Activated CD8-positive, alpha-beta T cell treated with anti-CD3 and anti-CD28 coated beads for 36 hours (primary cell): ENCODE measurements at places on chromosomes 11 and 22. TPM values are rescaled to one million over a fixed set of nuclear protein-coding genes. Genes with fewer than 3 reads are reported as not detected.
A peak's percentile ranks its signal among the peaks of the same experiment; 100 is the strongest.

DNA sequence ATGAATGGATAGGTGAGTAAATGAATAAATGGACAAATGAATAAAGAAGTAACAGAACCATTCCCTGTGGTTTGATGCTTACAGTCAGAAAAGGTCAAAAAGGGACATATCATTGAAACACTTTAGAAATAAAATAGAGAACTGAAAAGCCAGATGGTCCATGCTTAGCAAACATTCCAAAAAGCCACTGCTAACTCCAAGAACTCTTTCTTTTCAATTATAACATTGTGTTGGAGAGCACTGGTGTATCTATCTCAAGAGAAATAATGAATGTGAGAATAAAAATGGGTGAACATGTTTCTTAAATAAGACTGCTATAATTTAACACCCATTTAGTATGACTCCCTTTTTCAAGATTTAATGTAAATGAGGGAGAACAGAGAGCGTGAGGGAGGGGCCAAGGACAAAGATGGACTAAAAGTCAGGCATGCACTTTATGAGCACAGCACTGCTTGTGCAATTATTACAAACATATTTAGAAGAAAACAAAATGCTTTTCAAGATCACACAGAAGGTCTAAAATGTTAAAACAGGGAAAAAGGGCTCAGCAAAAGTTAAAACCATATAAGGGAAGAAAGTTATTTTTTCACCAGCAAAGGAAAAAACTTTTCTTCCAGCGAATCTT, 224.3 kb upstream of the PITPNB start:
- no peak overlapping the region for H3K27ac ChIP-seq
- H3K4me3 ChIP-seq: no peak overlapping the region
- H3K27me3 ChIP-seq: peaks cover 2% of the 10 kb centered on the region

Gene CCDC87
- total RNA-seq: 0.27 TPM

Gene FGF4
- total RNA-seq: not detected

- no peaks in the 10 kb centered on the region for H3K27me3 ChIP-seq
- H3K27ac ChIP-seq: peak within 1 kb of the TSS; percentile 64
- peaks cover 10% of the 10 kb centered on the region for H3K36me3 ChIP-seq
- peak within 1 kb of the TSS; percentile 73 for H3K4me3 ChIP-seq
- DNase-seq: no peak
Measured at GRCh38 chr11:818396-819128, at the start of gene PNPLA2. Gene PNPLA2, plus strand, starts transcription at chr11:818914. Its CDS starts 805 bp downstream, at chr11:819719.

DNA sequence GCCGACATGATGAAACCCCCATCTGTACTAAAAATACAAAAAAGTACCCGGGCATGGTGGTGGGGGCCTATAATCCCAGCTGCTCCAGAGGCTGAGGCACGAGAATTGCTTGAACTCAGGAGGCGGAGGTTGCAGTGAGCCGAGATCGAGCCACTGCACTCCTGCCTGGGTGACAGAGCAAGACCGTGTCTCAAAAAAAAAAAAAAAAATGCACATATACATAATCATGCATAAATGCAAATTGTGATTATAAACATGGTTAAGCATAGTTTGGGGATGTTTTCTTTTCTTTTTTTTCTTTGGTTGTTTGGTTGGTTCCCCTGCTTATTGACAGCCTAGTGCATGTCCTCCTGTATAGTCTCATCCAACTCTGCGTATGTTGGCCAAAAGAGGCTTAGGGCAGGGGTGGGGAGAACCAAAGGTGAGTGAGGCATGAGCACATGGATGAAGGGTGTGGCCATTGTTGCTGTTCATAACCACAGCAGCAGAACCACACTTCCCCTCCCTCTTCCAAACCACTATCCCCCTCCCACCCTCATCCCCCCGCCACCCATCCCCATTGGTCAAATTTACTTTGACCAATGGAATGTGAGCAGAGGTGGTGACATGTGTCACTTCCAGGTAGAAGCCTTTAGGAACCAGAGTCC, 6.9 kb upstream of the VPS37C start:
- no peaks in the 10 kb centered on the region for H3K27me3 ChIP-seq
- DNase-seq: no peak
- no peak overlapping the region for H3K27ac ChIP-seq
- peaks cover 46% of the 10 kb centered on the region for H3K4me1 ChIP-seq
- no peak overlapping the region for H3K4me3 ChIP-seq
- no peaks in the 10 kb centered on the region for H3K36me3 ChIP-seq

Gene CTSW
- total RNA-seq: 124 TPM

DNA sequence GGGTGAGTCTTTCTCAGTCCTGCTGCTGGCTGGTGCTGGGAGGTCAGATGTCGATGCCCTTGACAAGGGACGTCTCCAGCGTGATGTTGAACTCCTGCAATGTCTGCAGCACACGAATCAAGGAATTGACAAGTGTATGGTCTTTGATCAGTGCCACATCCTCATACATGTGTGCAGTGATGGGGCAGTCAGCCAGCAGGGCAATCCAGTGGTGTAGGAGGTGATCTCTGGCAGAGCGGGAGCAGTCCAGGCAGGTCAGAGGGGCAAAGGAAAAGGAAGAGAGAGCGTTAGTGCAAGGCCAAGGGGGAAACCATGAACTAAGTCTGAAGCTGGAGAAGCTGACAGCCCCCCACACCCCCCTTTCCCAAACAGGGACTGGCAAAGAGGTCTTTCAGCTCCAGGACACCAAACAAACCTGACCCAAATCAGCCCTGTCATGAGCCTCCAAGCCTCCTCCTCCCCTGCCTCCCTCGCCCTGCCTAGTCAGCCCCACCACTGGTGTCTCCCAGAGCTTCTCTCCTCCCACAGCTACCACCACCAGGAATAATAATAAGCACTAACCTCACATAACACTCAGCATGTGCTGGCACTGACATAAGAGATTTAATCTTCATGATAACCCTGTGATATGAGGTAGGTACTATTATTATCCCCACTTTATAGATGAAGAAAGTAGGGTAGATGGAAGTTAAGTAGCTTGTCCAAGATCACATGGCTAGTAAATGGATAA, 48.4 kb upstream of the SCUBE2 start:
- DNase-seq: no peak
- H3K4me1 ChIP-seq: peaks cover 8% of the 10 kb centered on the region
- H3K27ac ChIP-seq: peak overlapping the region; percentile 6
- no peak overlapping the region for H3K4me3 ChIP-seq
- H3K36me3 ChIP-seq: peaks cover 7% of the 10 kb centered on the region
- H3K27me3 ChIP-seq: no peaks in the 10 kb centered on the region

Gene LMO2
- total RNA-seq: not detected

- no peaks in the 10 kb centered on the region for H3K27me3 ChIP-seq
- H3K27ac ChIP-seq: no peak overlapping the region
- no peak for DNase-seq
- H3K36me3 ChIP-seq: peaks cover 10% of the 10 kb centered on the region
- H3K4me3 ChIP-seq: no peak overlapping the region
Measured at GRCh38 chr11:111819829-111820237, 51.5 kb downstream of the ALG9 start.

DNA sequence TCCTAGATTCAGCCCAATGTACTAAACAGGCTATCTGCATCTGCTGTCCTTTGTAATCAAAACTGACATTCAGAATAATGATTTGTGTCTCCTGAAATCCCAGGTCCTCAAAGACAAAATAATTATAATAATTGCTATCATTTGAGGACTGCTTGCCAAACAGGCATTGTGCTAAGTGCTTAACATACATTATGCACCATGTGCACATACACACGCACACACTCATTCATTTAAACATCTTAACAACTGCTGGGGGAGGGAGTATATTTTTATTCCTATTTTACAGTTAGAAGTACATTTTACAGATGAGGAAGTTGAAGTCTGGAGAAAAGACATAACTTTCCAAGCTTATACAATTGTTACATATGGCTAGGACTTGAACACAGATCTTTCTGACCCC, 308.0 kb upstream of the ZC3H12C start:
- H3K36me3 ChIP-seq: no peaks in the 10 kb centered on the region
- H3K4me3 ChIP-seq: no peak overlapping the region
- no peaks in the 10 kb centered on the region for H3K4me1 ChIP-seq
- no peaks in the 10 kb centered on the region for H3K27me3 ChIP-seq
- no peak overlapping the region for H3K27ac ChIP-seq

GRCh38 chr11:60970369-60970774, 1.1 kb upstream of the CD6 start:
- peak overlapping the region; percentile 63 for H3K27ac ChIP-seq
- peak overlapping the region; percentile 83 for H3K4me3 ChIP-seq
- peak; percentile 90 for DNase-seq
- peaks cover 16% of the 10 kb centered on the region for H3K4me1 ChIP-seq

DNA sequence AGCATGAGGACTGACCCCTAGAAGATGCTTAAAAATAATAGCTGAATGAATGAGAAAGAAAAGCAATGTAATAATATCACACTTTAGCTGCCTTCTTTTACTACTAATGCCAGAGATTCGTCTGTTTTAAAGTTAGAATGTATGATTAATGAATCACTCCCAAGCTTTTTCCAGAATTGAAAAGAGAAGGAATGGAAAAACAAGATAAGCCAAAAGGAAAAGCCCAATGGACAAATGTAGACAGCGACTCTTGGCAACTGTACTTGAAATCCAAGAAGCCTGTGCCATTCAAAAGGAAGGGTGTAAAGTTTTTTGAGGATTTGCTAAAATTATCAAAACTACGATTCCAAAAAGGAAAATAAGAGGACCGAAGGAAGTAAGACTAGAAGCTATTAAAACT, 40.8 kb upstream of the PAMR1 start:
- H3K4me3 ChIP-seq: no peak overlapping the region
- no peak for DNase-seq
- no peaks in the 10 kb centered on the region for H3K36me3 ChIP-seq
- peaks cover 18% of the 10 kb centered on the region for H3K27me3 ChIP-seq
- H3K27ac ChIP-seq: no peak overlapping the region

DNA sequence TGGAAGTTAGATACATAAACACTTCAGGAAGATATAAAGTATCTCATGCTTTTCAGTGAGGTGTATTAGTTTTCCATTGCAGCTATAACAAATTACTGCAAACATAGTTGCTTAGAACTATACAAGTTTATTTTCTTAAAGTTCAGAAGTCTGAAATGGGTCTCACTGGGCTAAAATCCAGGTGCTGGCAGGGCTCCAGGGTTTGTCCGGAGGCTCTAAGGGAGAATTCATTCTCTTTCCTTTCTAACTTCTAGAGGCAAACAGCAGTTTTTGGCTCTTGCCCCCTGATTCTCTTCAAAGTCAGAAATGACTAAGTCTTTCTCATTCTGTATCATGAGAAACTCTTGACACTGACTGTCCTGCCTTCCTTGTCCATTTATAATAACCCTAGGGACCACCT, 138.8 kb downstream of the AASDHPPT start:
- H3K4me3 ChIP-seq: no peak overlapping the region
- no peaks in the 10 kb centered on the region for H3K36me3 ChIP-seq
- no peaks in the 10 kb centered on the region for H3K4me1 ChIP-seq
- no peak for DNase-seq

DNA sequence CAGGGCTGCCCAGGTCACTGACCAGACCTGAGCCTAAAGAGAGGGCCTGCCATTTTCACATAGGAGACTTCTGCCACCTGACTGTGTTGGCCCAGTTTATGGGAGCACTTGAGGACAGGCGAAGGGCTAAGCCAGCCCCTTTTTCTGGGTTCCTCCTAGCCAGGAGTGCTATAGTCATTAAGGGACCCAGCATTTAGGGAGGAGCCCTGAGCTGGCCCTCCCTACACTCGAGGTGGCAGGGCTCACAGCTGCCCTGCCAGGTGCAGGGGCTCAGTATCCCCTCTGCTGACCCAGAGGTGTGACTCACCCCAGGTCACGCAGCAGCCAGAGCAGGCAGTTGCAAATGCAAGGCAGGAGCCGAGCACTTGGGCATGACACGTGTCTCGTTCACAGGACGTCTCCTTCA, 86.3 kb upstream of the CRYBB3 start:
- peaks cover 29% of the 10 kb centered on the region for H3K4me1 ChIP-seq
- H3K27me3 ChIP-seq: no peaks in the 10 kb centered on the region
- H3K27ac ChIP-seq: no peak overlapping the region
- peak overlapping the region; percentile 78 for H3K4me3 ChIP-seq
- H3K36me3 ChIP-seq: peaks cover 5% of the 10 kb centered on the region
- no peak for DNase-seq

Gene C11orf86
- total RNA-seq: not detected

DNA sequence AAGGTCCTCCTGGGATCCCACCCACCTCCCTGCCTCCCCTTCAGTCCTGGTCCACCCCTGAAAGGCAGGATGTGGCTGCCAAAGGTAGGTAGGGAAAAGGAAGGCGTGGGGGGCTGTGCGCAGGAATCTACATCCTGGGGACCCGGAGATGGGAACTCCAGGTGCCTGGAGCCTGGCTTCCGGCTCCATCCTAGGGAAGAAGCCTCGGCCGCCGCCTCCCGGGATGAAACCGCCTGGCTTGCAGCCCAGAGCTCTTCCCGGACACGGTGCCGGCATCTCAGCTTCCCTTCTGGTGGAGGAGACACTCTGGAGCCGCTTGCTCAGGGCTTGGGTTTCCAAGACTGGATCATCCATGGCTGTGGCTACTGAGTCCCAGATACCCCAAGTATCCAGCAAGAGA, 33.3 kb upstream of the PDGFB start:
- no peak for DNase-seq
- H3K4me1 ChIP-seq: peaks cover 2% of the 10 kb centered on the region
- H3K36me3 ChIP-seq: no peaks in the 10 kb centered on the region
- no peak overlapping the region for H3K4me3 ChIP-seq

- no peak overlapping the region for H3K27ac ChIP-seq
- no peaks in the 10 kb centered on the region for H3K27me3 ChIP-seq
- H3K36me3 ChIP-seq: no peaks in the 10 kb centered on the region
- no peak overlapping the region for H3K4me3 ChIP-seq
Measured at GRCh38 chr11:2799881-2800654, 85.5 kb downstream of the CDKN1C start.

DNA sequence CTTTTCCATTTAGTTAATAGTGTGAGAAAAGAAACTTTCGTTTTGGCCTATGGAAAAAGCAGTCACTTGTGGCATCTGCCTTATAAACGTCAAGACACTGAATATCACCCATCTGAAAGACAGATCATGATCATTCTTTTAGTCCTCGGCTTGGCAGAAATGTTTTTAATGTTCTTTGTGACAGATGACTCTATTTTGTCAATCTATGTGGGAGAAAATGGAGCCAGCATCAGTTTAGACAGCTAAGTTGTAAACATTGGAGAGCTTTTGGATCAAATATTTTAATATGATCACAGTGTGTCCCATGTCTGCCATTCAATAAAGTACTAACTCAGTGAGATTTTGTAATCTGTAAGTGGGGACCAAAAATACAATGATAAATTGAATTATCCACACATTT, 85.1 kb upstream of the LUZP2 start:
- H3K4me1 ChIP-seq: no peaks in the 10 kb centered on the region
- no peaks in the 10 kb centered on the region for H3K36me3 ChIP-seq
- DNase-seq: no peak
- H3K4me3 ChIP-seq: no peak overlapping the region

GRCh38 chr22:19749876-19750275, 10.7 kb upstream of the TBX1 start:
- peaks cover 17% of the 10 kb centered on the region for H3K27me3 ChIP-seq
- H3K27ac ChIP-seq: no peak overlapping the region
- no peaks in the 10 kb centered on the region for H3K36me3 ChIP-seq
- H3K4me3 ChIP-seq: no peak overlapping the region

Gene OR8G1
- not detected for total RNA-seq
